Stimulated activated CD8-positive, alpha-beta memory T cell treated with anti-CD3 and anti-CD28 coated beads, Interleukin-12 subunit alpha, Interleukin-12 subunit beta, amount 100 ng/mL, for 4 hours (primary cell): ENCODE measurements at places on chromosomes 2 and 18.

DNA sequence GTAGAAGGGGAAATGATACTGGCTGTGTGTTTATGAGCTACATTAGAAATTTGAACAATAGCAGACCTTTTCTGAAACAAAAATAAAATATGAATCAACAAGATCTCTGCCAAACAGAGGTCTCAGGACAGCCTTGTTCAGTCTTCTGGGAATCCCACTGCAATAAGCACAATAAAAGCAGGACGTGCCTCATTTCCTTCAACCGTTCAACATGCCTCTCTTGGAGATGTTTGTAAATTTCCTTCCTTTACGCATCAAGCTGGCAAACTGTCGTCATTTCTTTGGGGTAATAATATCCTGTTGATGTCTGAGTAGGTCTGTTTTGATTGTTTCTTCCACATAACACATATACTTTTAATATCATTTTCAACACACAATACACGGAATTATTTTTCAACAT, 77.2 kb downstream of the TCF4 start:
- no peak for DNase-seq

- DNase-seq, result no peak
Measured at GRCh38 chr2:197706839-197707207, 1.7 kb downstream of the MARS2 start.

- DNase-seq, result no peak
Measured at GRCh38 chr2:71417300-71418202, 35.8 kb upstream of the DYSF start.

DNA sequence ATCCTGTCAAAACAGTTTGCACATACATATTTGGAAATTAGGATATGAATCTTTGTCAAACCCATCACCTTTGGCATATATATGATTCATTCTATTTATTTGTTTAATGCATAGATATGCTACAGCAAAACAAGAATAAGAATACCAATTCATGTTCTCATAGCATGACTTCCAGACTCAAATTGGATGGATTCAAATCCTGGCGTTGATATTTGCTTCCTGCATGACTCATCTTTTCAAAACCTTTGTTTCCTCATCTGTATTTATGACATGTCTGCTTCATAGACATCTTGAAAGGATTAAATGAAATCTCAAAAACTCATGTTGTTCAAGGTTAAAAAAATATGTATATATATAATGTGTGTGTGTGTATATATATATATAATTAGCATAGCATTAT, 261.3 kb downstream of the MBD5 start:
- DNase-seq, result no peak

- no peak for DNase-seq
Measured at GRCh38 chr2:16031848-16032159, 91.5 kb downstream of the MYCN start.

DNA sequence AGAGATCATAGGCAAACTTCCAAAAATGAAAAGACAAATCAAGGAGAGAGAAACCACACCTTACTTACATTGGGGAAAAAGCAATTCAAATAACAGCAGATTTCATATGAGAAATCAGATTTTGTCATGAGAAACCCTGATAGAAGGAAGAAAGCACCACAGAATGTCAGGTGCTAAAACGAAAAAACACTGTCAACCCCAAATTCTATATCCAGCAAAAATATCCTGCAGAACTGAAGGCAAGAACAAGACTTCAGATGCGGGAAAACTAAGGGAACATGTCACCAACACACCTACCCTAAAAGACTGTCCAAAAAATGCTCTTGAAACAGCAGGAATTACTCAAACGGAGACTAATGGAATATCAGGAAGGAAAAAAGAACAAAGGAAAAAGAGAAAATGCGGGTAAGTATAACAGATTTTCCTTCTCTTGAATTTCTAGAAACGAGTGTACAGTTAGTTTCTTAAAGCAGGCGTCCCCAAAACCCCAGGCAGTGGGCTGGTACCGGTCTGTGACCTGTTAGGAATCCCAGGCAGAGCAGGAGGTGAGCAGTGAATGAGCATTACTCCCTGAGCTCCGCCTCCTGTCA, 7.3 kb upstream of the ID2 start:
- no peak for DNase-seq

DNA sequence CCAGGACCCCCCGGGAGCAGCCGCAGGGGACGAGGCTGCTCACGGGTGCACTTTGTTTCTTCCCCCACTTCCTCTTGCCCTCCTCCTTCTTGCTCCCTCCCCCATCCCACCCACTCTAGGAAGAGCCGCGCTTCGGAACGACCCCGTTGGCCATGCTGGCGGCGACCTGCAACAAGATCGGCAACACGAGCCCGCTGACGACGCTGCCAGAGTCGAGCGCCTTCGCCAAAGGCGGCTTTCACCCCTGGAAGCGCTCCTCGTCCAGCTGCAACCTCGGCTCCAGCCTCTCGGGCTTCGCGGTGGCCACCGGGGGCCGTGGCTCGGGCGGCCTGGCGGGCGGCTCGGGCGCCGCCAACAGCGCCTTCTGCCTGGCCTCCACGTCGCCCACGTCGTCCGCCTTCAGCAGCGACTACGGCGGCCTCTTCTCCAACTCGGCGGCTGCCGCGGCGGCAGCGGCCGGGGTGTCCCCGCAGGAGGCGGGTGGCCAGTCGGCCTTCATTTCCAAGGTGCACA, 1.3 kb downstream of the SP9 start:
- no peak for DNase-seq

DNA sequence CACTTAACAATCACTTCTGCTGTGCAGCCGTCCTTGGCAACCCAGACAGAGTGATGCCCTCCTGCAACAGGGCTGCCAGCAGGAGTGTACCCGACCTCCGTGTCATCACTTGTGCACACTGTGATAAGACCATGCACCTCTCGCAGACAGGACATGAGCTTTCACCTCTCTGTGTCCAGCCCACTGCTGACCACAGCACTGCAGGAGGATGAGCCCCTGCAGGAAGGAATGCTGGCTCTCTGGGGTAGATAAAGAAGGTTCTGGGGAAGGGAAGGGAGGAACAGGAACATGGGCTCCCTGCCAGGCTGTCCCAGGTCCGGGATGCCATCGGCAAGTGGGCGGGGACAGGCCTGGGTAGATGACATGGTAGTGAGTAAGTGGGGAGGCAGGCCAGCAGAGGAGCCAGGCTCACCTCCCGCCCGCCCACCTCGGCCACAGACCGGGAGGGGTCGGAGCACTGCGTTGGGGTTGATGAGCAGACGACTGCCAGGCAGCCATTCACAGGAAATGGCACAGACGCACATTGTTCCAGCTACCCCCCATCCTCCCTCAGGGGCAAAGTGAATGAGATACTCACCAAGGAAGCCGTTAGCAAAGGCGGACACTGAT, 18.6 kb upstream of the COL6A3 start:
- DNase-seq, result peak; percentile 85

DNA sequence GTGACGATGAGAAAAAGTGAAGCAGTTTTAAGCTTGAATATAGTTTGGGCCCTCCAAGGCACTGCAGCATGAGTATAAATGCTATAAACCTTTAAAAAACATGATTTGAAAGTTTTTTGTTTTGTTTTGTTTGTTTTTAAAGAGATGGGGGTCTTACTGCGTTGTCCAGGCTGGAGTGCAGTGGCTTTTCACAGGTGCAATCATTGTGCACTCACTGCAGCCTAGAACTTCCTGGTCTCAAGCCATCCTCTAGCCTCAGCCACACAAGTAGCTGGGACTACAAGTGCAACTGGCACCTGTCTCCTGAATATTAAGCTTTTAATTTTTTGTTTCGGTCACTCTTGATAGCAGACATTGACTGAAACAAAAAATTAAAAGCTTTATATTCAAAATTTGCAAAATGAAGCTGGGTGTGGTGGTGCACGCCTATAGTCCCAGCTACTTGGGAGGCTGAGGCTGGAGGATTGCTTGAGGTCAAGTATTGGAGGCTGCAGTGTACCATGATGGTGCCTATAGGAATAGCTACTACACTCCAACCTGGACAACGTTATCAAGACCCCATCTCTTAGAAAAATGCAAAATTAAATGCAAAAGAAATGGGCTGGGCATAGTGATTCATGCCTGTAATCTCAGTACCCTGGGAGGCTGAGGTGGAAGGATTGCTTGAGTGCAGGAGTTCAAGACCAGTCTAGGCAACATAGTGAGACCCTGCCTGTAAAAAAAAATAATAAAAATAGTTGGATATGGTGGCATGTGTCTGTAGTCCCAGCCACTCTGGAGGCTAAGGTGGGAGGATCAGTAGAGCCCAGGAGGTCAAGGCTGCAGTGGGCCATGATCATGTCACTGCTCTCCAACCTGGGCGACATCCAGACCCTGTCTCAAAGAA, 15.0 kb downstream of the FZD5 start:
- DNase-seq, result no peak

DNA sequence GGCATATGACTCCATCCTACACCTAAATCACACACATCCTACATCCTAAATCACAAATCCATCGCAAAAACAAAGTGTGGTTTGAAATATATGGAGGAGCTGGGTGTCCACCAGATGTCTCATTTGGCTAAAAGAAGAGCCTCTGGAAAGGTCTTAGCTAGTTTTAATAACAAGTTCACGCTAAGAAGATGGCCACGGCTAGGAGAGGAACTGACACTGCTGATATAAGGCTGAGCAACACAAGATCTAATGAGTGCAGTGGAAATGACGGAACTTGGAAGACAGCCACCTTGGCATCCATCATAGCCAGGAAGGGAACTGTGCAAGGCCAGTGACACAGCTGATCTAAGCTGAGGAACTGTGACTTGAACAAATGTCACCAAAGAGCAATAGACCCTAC, 60.0 kb upstream of the AGAP1 start:
- no peak for DNase-seq

DNA sequence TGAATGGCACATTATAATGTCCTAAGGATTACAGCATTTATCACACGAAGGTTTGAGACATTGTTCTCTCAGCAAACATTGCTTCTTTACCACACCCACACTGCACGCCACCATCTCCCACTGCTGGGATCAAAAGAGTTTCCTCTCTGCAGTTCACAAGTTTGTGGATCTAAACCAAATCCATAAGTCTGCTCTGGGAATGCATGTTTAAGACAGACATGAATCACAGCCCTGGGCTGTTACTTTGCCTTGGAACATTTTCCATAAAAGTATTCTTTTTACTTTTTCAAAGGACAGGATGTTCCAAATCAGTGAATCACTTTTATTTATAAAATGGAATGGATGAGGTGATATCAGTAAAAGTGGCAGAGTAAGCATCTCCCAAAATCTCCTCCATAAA, 36.1 kb downstream of the STPG4 start:
- no peak for DNase-seq

DNA sequence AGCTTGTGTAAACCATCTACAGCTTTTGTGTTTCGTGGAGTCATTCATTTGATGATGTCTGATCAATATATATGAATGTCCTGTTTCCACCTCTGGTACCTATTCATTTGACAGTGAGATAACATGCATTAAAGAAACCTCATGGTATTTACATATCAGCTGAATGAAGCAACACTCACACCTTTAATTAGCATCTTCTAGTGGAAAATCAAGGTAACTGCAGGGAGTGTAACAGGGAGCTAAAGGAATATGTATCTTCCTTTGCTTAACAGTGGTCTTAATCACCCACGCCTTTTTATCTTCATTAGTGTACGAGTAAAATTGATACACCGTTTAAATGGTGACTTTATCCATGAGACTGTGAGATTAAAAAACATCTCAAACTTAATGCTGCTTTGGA, 15.6 kb downstream of the SLC39A10 start:
- no peak for DNase-seq

- DNase-seq, result no peak
Measured at GRCh38 chr2:172430678-172431077, 3.3 kb downstream of the ITGA6 start.

DNA sequence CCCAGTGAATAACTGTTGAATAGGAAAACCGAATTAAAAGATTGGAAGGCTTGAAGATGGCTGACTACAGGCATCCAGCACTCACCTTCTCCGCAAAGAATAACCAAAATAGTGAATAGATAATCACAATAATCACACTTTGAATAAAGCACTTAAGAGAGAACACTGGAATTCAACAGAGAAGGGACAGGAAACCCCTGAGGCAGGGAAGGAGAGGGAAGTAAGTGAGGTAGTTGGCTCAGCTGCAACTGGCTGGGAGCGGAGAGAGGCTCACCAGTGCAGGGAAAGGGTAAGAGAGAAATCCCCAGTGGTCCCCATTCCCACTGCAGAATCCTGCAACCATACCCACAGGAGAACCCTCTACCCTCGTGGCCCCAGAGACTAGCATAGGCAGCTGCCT, 246.6 kb upstream of the NCKAP5 start:
- DNase-seq, result no peak

DNA sequence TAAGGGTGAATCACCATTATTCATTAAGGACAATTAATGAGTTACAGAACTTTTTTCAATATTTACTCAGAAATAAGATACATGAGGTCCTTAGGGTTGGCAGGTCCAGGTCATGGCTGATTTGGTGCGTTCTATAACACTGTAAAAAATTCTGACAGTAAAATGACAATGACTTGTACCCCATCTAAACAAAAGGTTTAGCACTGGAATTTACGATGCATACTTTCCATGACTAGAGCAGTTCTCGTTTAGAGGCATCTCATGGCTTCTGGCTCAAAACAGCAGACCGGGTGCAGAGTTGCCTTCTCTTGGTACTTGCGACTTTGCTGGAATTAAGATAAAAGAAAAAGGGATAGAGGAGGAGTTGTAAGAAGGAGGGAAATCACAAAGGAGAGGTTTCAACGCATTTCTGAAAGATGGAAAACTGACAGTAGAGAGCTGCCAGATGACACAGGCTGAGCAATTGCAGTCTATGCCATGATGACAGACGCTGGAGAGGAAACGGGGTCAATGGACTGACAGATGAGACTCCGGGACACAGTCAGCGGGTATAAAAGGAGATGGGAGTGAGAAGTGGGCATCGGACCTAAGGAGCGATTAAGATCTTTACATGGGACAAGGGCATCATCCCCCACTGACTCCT, 4.1 kb upstream of the CYS1 start:
- no peak for DNase-seq

DNA sequence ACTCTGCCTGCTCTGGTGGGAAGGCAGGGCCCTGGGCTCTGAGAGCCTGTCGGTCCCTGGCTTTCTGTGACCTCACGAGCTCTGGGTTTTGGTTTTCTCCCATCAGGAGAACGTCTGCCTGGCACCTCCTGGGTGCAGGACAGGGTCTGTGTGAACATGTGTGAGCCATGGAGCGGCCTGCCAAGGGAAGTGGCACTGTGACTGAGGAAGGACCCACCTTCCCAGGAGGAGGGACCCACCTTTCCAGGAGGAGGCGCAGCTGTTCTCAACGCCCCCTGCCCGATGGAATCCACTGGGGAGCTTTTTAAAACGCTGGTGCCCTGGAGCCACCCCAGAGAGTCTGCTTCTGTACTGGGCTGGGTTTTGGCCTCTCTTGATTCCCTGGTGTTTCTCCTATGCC, 168.7 kb downstream of the GLI2 start:
- DNase-seq, result no peak

GRCh38 chr2:238418196-238418998, 8.3 kb upstream of the ASB1 start:
- DNase-seq, result no peak

DNA sequence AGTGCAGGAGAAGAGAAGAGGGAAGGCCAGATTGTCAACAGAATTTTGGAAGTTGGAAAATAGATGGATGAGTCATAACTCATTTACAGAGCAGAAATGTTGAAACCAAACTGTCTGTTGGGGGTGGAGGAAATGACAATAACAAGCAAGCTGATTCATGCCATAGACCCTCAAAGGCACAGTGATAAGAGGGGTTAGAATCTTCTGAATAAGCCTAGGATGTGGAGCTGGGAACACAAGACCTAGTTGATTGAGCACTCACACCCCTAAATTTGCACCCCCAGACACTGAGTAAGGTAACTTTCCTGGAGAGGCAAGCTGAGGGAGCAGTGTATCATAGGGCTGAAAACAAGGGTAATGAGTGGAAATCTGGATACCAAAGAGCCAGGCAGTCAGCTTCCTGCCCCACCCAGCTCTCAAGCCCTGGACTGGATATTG, 141.4 kb downstream of the SCG2 start:
- DNase-seq, result no peak
